ENCODE measurements at places on chromosomes 12 and 14. TPM values are rescaled to one million over a fixed set of nuclear protein-coding genes. Genes with fewer than 3 reads are reported as not detected.

Gene ZNF891
- 1.2 TPM for total RNA-seq

Gene CDKN3
- total RNA-seq: 9.5 TPM

Gene CHGA
- not detected for total RNA-seq

DNA sequence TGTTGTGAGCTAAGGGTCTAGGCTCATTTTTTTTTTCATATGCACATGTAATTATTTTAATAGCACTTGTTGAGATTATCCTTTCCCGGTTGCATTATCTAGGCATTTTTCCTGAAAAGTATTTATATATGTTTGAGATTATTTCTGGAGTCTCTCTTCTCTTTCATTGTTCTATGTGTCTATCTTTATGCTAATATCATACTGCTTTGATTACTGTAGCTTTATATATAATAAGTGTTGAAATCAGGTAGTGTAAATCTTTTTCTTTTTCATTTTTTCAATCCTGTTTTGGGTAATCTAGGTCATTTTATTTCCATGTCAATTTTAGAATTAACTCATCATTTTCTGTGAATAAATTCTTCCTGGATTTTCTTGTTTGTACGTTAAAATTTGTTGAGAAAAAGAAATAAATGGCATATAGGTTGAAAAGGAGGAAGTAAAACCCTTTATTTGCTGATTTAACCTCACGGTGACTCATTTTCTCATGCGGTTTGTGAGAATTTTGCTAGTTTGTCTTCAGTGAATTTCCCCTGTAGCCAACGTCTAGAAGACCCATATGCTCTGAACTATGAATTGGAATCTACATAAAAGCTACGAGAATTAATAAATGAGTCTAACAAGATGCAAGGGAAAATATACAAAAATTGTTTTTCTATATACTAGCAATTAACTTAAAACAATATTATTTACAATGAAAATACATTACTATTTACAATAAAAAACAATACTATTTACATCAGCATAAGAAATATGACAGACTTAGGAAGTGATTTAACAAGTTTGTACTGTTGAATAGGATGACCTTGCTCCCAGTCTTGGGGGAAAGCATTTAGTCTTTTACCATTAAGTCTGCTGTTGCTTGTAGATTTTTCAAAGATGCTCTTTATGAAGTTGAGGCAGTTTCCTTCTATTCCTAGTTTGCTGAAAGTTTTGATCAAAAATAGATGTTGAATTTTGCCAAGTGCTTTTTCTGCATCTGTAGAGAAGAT lies 105.0 kb downstream of the SNAPC1 start:
- H3K4me1 ChIP-seq: no peaks in the 10 kb centered on the region
- peaks cover 2% of the 10 kb centered on the region for H3K27me3 ChIP-seq
- H3K36me3 ChIP-seq: no peaks in the 10 kb centered on the region
- peak; percentile 3 for DNase-seq
- H3K27ac ChIP-seq: no peak overlapping the region

GRCh38 chr14:106204063-106204462 lies 677.7 kb downstream of the TMEM121 start:
- no peak for DNase-seq
- no peaks in the 10 kb centered on the region for H3K27me3 ChIP-seq
- no peak overlapping the region for H3K4me3 ChIP-seq
- no peaks in the 10 kb centered on the region for H3K36me3 ChIP-seq
- H3K27ac ChIP-seq: no peak overlapping the region
- no peaks in the 10 kb centered on the region for H3K4me1 ChIP-seq

DNA sequence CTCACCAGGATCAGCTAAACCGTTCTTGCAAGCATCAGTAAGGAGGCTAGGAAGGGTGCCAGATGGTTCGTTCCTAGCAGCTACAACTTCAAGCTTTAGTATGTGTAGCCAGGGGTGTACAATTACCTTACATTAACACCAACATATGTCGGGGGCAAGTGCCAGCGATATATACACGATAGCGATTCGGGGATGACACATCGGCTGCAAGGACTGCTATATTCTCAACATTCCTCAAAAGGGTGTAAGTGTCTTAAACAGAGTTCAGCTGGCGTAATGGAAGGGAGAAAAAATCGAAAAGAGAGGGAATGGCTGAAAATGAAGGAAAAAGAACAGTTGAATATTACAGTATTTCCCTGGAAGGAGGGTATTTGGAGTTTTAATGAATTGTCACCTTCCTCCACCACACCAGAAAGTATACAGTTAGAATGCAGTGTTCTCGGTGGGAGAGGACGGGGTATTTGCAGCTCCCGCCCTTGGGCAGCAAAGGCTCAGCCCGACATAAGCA lies 545 bp downstream of the LIMA1 start:
- peak; percentile 54 for DNase-seq
- H3K27ac ChIP-seq: peak overlapping the region; percentile 71
- no peaks in the 10 kb centered on the region for H3K36me3 ChIP-seq

DNA sequence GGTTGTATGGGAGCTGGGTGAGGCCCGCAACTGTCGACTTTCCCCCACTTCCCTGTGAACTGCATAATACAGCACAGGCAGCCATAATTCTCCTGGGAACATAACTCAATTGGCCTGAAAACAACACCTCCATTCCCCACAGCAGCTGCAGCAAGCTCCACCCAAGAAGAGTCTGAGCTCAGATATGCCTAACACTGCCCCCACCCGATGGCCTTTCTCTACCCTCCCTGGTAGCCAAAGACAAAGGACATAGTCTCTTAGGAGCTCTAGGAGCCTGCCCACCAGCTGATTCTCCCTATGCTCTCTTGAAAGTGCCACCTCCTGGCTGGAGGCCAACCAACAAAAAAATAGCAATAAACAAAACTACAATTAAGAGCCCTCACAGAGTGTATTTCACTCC lies 542.7 kb upstream of the LMO3 start:
- no peaks in the 10 kb centered on the region for H3K4me1 ChIP-seq
- no peak overlapping the region for H3K27ac ChIP-seq
- no peaks in the 10 kb centered on the region for H3K27me3 ChIP-seq
- H3K4me3 ChIP-seq: no peak overlapping the region
- DNase-seq: no peak

DNA sequence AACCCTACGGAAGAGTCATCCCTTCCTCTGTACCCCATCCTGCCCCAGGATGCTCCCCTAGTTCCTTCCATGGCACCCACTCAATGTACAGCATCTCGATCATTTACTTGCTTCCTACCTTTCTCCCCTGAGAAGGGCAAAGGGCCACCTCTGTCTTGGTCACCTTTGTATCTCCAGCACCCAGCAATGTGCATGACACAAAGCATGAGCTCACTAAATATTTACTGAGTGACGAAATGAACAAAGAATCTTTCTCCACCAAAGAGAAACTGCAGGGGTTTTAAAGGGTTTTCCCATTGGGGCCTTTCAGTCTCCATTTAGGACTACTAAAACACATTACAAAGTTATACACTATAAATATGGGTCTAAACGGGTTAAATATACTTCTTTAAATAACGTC lies 30.6 kb downstream of the ATG14 start:
- H3K36me3 ChIP-seq: peaks cover 3% of the 10 kb centered on the region
- no peak for DNase-seq
- no peaks in the 10 kb centered on the region for H3K4me1 ChIP-seq
- no peaks in the 10 kb centered on the region for H3K27me3 ChIP-seq

DNA sequence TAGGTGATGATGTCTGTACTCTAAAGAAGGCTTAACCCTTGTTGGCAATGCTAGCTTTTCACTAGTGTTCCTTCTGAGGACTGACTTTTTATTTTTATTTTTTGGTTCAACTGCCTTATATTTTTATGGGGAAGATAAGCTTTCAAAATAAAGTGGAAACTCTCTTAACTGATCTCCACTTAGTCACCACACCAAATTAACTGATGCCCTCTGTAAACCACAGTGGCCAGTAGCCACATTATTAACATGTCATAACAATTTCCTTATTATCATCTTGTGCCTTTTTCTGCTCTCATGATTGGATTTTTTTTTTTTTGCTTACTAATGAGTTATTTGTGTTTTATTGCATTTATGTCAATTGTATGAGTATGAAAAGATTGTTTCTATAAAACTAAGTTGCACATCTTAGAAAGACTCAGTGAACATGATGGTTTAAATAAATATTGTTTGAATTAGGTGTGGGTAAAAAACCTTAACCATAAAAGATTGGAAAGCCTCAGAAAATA lies 56.9 kb downstream of the SCFD1 start:
- DNase-seq: no peak
- H3K27ac ChIP-seq: no peak overlapping the region
- H3K27me3 ChIP-seq: no peaks in the 10 kb centered on the region
- H3K4me3 ChIP-seq: no peak overlapping the region

DNA sequence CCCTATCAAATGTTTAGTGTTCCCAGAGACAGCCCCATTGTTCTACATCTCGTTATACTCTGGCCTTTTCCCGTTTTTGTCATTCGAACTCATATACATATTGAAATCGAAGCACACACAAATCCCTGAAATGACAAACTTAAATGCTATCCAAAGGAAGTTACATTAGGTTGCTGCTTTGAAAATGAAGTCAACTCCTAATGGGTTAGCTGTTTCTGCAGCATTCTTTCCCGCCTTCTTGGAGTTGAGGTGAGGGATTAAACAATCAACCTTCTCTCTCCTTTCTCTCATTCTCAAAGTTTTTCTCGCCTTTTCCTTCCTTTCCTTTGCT lies 642 bp upstream of the PHC1 start:
- DNase-seq: peak; percentile 15
- no peaks in the 10 kb centered on the region for H3K36me3 ChIP-seq
- peak overlapping the region; percentile 77 for H3K4me3 ChIP-seq
- H3K27me3 ChIP-seq: no peaks in the 10 kb centered on the region
- peak overlapping the region; percentile 91 for H3K27ac ChIP-seq

GRCh38 chr12:70002097-70002911 lies 177.3 kb downstream of the MYRFL start:
- no peak overlapping the region for H3K4me3 ChIP-seq
- H3K4me1 ChIP-seq: no peaks in the 10 kb centered on the region
- no peak overlapping the region for H3K27ac ChIP-seq

GRCh38 chr12:111471236-111471635 lies 65.5 kb downstream of the SH2B3 start:
- H3K27me3 ChIP-seq: no peaks in the 10 kb centered on the region
- DNase-seq: no peak
- no peak overlapping the region for H3K4me3 ChIP-seq
- peaks cover 10% of the 10 kb centered on the region for H3K36me3 ChIP-seq

GRCh38 chr12:132711080-132711843 lies 620 bp downstream of the PGAM5 start:
- DNase-seq: peak; percentile 45
- H3K4me1 ChIP-seq: no peaks in the 10 kb centered on the region
- H3K36me3 ChIP-seq: peaks cover 1% of the 10 kb centered on the region
- H3K4me3 ChIP-seq: peak overlapping the region; percentile 92

GRCh38 chr14:52391881-52392615 lies 77.9 kb downstream of the PTGER2 start:
- H3K4me1 ChIP-seq: peaks cover 3% of the 10 kb centered on the region
- H3K4me3 ChIP-seq: no peak overlapping the region
- H3K36me3 ChIP-seq: peaks cover 2% of the 10 kb centered on the region
- H3K27ac ChIP-seq: no peak overlapping the region

GRCh38 chr14:24088095-24088494 lies 6.0 kb upstream of the PCK2 start:
- no peak overlapping the region for H3K4me3 ChIP-seq
- H3K36me3 ChIP-seq: no peaks in the 10 kb centered on the region
- peaks cover 9% of the 10 kb centered on the region for H3K27me3 ChIP-seq
- DNase-seq: no peak
- H3K27ac ChIP-seq: no peak overlapping the region
- no peaks in the 10 kb centered on the region for H3K4me1 ChIP-seq

DNA sequence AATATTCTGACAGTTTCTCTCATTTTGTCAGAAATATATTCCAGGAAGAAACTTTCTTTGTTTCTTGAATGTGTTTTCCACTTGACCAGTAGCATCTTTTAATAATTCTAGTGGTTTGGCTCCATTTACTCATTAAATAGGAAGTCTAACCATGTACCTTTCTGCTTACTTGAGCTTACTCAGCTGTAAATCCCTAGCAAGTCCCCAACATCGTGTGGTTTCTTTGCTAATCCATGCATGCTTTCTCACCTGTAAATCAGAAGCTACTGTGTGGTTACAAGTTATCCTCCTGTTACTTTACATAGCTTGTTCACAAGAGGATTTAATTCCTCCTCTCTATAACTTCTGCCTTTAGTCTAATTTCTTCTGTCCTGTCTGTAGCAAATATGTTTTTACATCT lies 227.7 kb downstream of the FSCB start:
- H3K27ac ChIP-seq: no peak overlapping the region
- DNase-seq: no peak
- H3K4me1 ChIP-seq: no peaks in the 10 kb centered on the region
- no peaks in the 10 kb centered on the region for H3K36me3 ChIP-seq
- H3K4me3 ChIP-seq: no peak overlapping the region
